ENCODE measurements at places on chromosomes 12 and 14. TPM values are rescaled to one million over a fixed set of nuclear protein-coding genes. Genes with fewer than 3 reads are reported as not detected.

GRCh38 chr12:19643635-19644034 lies 204.3 kb downstream of the AEBP2 start:
- DNase-seq, result no peak

GRCh38 chr12:70971001-70971794 lies 50.7 kb upstream of the PTPRR start:
- DNase-seq, result no peak

DNA sequence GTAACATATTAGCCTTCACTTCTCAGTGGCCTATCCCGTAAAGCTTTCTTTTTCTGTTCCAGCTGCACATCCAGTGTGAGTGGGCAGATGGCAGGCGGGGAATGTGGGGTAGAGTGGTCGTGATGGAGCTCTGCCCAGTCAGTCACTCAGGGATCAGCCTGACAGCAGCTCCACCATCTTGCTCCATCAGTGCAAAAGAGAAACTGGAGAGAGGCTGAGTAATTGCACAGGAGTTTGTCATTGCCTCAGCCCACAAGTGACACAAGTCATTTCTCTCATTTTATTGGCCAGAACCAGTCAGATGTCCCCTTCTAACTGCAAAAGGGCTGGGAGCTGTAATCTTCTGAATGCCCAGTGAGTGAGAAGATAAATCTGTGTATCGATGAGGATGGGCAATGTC lies 66.5 kb downstream of the ATP23 start:
- DNase-seq, result no peak

Gene FBXL14
- polyA plus RNA-seq, result 4.9 TPM

Gene CAPZA3
- not detected for polyA plus RNA-seq

Gene KRT3
- polyA plus RNA-seq, result not detected

Gene CLEC4D
- polyA plus RNA-seq, result not detected

Gene GABARAPL1
- polyA plus RNA-seq, result 192 TPM

GRCh38 chr12:47808574-47809365 lies 10.9 kb downstream of the HDAC7 start:
- DNase-seq, result no peak

Gene AMHR2
- not detected for polyA plus RNA-seq

GRCh38 chr14:84017495-84017894 lies 1512.4 kb upstream of the FLRT2 start:
- DNase-seq, result no peak

GRCh38 chr14:52729925-52730708 lies at the start of gene STYX:
STYX (plus strand) TSS chr14:52730166; CDS start chr14:52730475, 309 bp downstream.
- DNase-seq, result peak; percentile 86

DNA sequence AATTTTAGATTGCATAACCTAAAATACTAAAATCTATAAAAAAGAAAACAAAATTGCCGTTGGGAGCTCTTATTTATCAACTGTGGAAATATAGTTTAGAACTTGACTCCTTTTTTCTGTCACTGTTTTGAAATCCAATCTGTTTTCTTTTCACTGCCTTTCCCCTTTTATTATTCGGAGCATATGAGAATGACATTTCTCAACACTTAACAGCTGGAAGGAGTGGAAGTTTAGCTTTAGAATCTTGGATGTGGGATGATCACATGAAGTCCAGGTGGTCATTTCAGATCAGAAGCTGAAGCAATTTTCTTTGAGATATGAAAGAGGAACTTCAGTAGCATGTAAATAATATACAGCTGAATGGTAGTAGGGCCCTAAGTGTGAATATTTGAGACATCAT lies 16.7 kb downstream of the TRHDE start:
- no peak for DNase-seq

Gene RIPK3
- 4.4 TPM for polyA plus RNA-seq

GRCh38 chr14:81523016-81523415 lies 10.6 kb downstream of the SEL1L start:
- DNase-seq, result no peak

Gene SLC24A4
- polyA plus RNA-seq, result not detected

GRCh38 chr12:68163560-68164081 lies 4.1 kb upstream of the IFNG start:
- DNase-seq, result no peak

- no peak for DNase-seq
Observed at GRCh38 chr12:104281636-104282035, 21.9 kb upstream of the EID3 start.

DNA sequence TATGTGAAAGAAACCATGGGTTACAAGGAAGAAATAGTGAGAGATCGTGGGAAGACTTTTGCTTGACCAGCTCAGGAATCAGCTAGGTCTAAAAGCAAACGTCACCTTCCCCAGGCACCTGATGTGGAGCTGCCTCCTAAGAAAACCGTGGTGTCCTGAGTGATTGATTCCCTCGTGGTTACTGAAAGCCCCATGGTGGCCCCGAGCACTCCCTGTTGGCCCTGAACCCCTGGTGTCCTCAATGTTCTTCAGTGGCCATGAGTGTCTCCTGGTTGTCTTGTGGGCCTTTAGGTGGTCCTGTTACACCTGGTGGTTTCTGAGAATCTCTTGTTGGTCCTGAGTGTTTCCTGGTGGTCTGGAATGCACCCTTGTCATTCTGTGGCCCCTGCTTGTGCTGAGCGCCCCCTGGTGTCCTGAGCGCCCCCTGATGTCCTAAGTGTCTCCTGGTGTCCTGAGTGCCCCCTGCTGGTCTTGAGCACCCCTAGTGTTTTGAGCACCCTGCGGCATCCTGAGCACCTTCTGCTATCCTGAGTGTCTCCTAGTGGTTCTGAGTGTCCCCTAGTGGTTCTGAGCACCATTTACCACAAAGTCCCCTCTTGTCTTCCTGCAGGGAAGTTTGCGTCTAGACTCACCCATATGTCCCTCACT lies 518.7 kb downstream of the TMEM121 start:
- no peak for DNase-seq

Gene TMEM179
- not detected for polyA plus RNA-seq

DNA sequence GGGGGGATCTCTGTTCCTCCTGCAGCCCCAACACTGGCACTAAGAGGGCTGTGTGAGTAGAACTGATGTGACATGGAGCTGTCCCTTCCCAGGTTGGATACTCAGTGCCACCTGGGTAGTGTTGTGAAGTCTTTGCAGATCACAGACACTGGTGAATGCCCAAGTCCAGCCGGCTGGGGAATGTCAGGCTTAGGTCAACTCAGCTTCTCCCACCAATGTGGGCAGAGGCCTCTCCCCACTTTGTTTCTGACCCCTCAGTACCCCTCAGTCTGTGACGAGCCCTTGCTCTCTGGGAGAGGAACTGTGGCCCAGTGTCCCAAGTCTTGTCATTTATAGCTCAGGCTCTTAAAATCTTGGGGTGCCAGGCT lies 11.3 kb downstream of the SLC25A29 start:
- no peak for DNase-seq

Gene GLIPR1L1
- polyA plus RNA-seq, result not detected

GRCh38 chr14:61188196-61188595 lies 92.9 kb downstream of the TMEM30B start:
- no peak for DNase-seq

DNA sequence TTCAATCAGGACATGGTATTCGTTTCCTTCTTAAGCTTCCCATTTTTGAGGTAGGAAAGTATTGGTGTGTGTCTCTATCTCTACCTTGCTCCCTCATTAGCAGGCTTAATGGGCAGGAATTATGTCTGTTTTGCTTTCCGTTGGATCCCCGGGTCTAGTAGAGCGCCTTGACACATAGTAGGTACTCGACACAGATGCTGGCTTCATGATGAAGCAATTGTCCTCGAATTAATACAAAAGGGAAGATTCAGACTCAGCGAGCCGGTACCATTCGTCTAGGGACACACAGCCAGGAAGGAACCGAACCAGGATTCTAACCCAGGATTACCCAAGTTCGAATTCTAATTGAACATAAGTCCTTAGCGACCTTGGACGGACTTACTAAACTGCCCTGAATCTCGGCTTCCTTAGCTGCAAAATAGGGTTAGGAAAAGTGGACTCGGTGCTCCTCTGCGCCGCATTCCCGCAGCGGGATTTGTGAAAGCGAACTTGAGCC lies 496 bp upstream of the ISCU start:
- no peak for DNase-seq

DNA sequence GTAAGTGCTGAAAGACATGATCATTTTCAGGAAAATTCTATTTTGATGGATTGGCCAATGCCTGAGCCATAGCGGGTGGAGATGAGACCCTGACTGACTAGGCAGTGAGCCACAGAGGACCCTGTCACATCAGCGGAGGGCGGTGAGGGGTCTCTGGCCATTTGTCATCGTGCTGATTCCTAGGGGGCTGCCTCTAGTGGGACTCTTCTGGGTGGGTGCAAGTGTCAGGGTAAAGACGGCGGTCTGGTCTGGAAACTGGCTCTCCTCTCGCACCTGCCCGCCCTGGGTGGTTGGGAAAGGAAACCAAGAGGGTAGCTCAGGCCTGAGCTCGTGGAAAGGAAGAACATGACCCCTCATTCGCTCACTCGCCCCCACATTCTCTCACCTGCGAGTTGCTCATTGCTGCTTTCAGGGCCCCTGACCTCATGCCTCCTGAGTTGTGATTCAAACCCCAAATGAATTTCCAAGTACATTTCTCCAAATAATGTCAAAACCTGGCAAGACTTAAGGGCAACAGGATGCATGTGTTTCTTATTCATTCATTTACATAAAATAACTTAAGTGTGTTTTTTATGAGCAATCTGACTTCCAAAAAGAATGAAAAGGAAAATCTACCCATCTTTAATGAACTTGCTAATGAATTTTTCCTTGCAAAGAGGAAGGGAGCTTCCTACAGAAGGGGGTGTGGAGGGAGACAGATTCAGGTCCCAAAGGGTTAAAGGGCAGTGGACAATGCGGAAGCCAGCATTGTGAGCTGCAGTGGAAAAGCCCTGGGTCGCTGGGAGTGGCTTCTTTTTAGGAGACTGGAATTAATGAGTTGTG lies 12.8 kb downstream of the MEG3 start:
- no peak for DNase-seq

GRCh38 chr12:86349196-86349595 lies 93.0 kb upstream of the MGAT4C start:
- no peak for DNase-seq

DNA sequence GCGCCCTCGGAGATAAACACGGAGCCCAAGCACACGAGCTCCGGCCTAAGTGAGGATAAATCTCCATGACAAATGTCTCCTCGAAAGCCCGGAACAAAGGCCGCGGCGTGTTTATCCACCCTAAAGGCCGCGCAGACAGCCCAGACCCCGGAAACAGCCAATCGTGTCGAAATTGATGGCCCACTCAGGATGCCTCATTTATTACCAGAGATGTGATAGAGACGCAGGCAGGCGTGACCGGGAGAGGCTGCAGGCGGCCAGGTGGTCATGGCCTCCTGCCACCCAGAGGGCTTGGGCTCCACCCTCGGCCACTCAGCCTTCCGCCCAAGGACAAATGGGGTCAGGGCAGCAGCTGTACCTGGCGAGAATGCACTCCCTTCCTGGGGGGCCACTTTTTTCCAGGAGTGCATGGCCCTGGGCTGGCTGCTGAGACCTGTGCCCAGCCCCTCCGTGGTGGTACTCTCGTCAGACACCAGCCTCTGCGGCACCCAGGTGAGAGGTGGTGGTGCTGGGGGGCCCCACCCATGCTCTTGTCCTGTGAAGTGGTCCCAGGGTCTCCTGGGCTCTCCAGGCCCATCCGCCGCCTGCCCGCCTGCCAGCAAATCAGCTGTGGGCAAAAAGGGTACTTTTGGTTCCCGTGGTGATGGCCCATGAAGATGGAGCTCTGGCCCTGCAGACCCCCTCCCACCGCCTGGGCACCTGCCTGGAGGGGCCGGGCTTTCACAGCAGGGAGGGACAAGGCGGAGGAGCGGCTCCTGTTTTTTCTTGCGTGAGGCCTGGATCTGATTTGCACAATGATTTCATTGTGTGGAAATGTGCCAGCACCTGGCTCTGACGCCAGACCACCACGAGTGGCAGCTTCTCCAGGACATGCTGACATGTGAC lies 211.5 kb upstream of the C14orf180 start:
- no peak for DNase-seq

DNA sequence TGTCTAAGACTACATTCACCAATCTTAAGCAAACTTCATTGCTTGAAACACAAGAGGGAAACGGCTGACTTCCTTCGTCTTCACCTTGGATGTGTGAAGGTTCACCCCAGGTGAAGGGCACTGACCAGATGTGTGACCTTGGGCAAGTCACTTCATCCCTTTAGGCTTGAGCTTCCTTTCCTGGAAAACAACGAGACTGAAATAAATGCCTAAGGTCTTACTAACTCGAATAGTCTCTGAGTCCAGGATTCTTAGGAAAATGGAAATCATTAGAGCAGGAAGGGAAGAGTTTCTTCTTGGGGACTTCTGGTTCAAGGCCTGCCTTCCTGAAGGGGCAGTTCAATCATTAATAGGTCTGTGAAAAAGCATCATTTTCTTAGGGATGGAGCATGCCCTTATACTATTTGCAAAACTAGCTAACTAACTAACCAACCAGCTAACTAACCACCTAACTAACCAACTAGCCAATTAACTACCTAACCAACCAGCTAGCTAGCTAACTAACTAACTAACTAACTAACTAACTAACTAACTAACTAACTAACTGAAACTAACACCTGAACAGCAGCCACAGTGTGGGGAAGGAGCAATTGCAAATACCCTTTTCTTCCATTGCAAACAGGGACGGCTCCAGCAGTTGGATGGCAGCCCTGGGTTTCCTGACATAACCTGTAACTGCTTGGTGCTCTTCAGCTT lies 31.5 kb upstream of the EMP1 start:
- DNase-seq, result no peak

- no peak for DNase-seq
Observed at GRCh38 chr14:94387051-94388026, 1.1 kb downstream of the SERPINA1 start.

GRCh38 chr14:58549105-58549757 lies 88.5 kb upstream of the DACT1 start:
- DNase-seq, result no peak

DNA sequence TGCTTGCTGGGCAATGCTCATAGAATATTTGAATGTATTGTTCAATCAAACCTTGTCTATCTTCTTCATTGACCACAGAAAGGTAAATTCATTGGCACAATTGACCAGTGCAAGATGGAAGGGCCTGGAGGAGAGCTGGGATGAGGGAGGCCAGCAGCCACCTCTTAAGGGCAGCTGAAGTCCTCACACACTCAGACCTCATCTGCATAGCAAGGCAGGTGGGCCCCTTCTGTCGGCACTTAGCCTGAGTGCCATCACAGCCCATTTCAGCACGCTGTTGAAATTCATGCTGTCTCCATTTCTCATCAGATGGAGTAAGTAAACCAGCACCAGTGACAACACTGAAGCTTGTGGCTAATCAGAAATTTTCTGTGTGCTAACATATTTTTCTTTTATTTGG lies 25.4 kb upstream of the HMGA2 start:
- DNase-seq, result no peak

Gene SELPLG
- 8.1 TPM for polyA plus RNA-seq

Gene TPPP2
- not detected for polyA plus RNA-seq

Gene BHLHE41
- 4.0 TPM for polyA plus RNA-seq

GRCh38 chr12:86914721-86915120 lies 658.5 kb upstream of the MGAT4C start:
- DNase-seq, result no peak

- DNase-seq, result no peak
Observed at GRCh38 chr12:46770501-46771183, 55.2 kb downstream of the SLC38A4 start.

DNA sequence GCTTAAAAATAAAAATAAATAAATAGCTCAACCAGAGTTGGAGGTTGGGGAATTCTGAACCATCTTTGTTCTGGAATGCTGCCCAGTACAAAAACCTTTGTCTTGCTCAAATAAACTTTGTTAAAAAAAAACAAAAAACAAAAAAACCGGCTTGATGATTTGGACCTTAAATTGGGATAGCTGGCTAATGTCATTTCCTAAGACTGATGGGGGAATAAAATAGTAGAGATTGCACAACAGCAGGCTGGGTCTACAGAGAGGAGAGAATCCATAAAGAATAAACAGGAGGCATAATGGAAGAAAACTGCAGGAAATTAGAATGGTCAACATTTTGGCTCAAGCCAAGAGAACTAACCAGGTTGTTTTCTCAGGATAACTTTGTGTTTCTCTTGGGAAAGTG lies 370.9 kb downstream of the AEBP2 start:
- no peak for DNase-seq

Data from BJ (cell line).